IMR-90 (cell line): ENCODE measurements at places on chromosomes 3 and 15. TPM values are rescaled to one million over a fixed set of nuclear protein-coding genes. Genes with fewer than 3 reads are reported as not detected.
A peak's percentile ranks its signal among the peaks of the same experiment; 100 is the strongest.

- no peak for DNase-seq
Measured at GRCh38 chr15:77632534-77633133, at the start of gene LINGO1. LINGO1 (minus strand) TSS chr15:77632912; CDS start chr15:77632315, 597 bp downstream.

GRCh38 chr15:55008421-55008820 lies 188.3 kb downstream of the RSL24D1 start:
- no peak for DNase-seq

DNA sequence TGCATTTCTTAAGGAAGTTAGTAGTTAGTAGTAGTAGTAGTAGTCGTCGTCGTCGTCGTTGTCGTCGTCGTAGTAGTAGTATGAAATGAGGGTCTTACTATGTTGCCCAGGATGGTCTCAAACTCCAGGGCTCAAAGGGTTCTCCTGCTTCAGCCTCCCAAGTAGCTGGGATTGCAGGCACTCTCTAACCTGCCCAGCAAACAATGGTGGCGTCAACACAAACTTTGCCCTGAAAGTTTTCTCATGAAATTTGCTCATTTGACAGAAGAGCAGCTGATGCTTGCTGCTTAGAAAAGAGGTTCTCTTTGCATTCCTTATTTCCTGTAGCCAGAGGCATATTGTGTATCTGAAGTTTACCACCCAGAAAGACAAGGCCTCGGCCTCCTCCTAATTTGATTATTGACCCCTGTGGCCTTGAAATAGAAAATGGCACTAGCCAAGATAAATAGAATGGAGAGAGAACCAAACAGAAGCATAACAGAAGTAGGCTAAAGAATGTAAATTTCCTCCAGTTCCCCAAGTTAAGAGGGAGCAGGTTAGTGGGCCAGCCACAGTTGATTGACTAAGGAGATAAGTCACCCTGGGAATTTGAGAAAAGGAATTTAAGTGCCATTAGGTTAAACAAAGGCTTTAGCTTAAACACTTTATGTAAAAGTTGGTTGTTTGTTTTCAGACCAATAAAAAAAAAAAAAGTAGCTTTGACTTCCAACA lies 166.2 kb upstream of the ROBO2 start:
- DNase-seq: no peak

SNX22 gene
- total RNA-seq: under 0.01 and 0.18 TPM in 2 replicates

SEMA5B gene
- not detected in 2 replicates for total RNA-seq

DNA sequence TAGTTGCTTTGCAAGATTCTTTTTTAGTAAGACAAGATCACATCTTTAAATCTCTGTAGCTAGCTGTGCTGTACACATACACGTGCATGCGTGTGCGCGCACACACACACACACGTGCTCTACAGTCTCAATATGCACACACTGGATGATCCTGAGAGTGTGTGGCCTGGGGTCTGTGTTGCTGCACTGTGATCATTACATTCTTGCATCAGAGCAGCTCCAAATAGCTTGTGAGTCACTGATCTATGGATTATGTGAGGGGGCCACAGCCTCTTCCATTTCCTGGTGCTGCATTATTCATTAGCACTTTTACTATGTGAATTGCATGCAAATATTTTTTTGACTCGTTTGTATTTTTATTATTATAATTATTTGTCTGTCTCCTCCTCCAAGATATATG lies 34.6 kb downstream of the MCTP2 start:
- DNase-seq: peak; percentile 11

CLDN11 gene
- 245 and 329 TPM in 2 replicates for total RNA-seq

CKMT1B gene
- total RNA-seq: not detected in 2 replicates

A4GNT gene
- not detected in 2 replicates for total RNA-seq

DNA sequence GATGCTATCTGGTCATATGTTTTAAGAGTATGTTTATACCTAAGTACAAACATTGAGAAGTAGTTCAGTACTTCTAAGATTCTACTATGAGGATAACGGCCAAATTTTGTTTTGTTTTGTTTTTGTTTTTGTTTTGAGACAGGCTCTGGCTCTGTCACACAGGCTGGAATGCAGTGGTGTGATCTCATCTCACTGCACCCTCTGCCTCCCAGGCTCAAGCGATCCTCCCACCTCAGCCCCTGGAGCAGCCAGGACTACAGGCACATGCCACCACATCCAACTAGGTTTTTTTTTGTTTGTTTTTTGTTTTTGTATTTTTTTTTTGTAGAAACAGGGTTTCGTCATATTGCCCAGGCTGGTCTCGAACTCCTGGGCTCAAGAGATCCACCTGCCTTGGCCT lies 47.5 kb upstream of the RPS17 start:
- no peak for DNase-seq

SLC49A4 gene
- total RNA-seq: 6.5 and 12.2 TPM in 2 replicates
